Endothelial cell (in vitro differentiated cells): ENCODE measurements at places on chromosomes 12 and 14.

GRCh38 chr12:83102499-83102898 is 415.8 kb downstream of the TMTC2 start:
- DNase-seq, result no peak

DNA sequence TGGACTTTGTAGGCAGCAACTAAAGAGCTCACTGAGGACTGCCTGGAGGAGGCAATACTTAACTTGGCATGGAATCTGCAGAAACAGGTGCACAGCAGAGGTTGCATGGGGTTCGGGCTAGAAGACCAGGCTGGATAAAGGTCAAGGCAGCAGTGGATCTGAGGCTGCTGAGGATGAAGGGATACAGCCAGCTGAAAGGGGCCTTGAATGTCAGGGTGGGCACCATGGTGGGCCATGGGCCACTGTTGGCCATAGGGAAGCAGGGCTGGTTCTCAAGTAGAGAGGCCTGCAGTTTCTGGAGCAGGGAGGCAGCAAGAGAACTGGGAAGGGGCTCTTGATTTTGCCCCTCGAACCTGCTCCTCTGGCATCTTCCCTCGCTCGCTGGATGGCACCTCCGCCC is 55.5 kb downstream of the C14orf132 start:
- no peak for DNase-seq

DNA sequence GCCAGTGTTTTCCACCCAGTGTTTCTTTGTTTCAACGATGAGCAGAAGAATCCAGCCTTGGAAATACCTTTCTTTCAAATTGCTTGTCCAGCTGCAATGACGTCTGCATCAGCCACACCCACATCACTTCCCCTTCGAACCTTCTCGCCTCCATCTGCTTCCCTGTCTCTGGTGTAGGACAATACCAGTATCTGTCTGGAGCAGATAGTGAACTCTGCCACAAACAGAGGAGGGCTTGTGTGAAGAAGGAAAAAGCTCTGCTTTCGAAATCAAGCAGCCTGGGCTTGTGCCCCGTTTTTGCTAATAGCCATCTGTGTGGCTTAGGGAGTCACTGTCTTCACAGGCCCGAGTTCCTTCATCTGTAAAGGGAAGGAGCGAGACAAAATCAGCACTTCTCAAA is 415.4 kb downstream of the ZFP36L1 start:
- peak; percentile 51 for DNase-seq

- no peak for DNase-seq
Observed at GRCh38 chr14:55754471-55754870, 174.5 kb downstream of the KTN1 start.

DNA sequence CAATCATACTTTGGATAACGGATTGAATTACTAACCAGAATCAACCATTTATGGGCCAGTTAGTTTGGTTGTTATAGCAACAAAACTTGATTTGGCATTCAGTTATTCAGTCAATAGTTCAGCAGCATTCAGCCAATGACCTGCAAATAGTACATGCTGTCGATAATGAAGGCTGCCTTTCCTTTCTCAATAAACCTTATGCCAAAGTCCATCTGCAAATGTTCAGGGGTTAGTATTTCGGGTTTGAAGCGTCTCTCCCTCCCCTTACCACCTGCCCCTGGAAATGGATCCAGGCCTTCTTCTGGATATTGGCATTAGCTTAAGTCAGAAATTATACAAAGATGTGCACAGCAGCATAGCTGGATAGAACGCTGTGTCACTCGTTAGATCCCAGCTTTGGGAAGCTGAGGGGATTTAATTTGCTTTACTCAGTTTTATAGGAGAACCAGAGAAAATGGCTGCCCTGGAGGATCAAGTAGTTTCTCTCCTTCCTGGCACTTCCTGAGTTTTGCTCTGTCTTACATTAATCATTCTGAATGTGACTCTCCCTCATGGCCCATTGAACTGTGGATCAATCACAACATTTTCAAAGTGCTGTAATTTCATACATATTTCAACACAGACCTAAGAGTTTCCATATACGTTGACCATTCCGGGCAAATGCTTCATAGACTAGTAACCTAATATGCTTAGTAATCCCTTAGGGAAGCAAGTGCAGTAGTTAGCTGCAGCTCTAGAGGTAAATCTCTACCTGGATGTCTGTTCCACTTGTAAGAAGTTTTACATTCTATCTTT is 46.7 kb upstream of the PTPRR start:
- DNase-seq, result no peak

GRCh38 chr14:97178781-97179180 is 381.6 kb downstream of the VRK1 start:
- DNase-seq, result no peak

DNA sequence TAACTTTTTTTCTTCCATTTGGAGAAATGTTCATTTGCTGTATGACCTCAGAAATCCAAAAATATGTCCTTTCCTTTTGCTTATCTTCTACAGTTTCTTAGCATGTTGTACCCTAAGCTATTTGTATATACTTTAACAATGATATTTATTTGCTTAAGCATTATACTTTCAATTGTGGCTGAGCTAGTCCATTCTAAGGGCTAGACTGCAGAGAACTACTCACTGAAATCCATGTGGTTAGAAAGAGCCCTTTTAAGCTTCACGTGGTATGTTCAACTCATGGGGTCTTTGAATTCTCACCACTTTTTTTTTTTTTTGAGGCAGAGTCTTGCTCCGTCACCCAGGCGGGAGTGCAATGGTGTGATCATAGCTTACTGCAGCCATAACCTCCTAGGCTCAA is 122.5 kb downstream of the HMGA2 start:
- no peak for DNase-seq

GRCh38 chr12:29008786-29009185 is 140.3 kb upstream of the FAR2 start:
- DNase-seq, result no peak
